ENCODE measurements at places on chromosomes 11 and 22.

DNA sequence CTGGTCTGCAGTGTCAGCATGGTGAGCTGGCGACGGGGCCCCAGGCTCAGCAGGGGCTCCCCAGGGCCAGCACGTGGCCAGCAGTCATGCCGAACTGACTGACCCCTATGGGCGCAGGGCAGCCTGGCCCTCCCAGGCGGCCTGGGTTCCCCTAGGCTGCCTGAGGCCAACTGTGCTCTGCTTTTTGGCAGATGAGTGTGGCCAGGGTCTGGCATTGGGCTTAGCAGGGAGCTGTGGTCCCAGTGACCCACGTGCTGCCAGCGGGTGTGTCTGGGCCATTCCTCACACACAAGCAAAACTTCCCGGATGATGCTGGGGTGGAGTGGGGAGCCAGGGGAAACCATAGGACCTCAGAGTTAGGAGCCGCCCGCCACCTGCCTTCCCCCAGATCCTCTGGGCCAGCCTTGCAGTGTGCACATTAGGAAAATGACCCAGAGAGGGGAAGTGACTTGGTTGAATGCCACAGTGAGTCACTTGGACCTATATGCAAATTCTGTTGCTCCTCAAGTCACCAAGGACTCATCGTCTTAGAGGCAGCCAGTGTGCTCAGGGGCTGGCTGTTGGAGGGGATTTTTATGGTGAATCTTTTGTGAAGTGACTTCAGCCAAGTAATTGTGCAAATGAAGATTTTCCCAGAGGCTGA lies 6.5 kb downstream of the ADORA2A start:
- DNase-seq, result no peak

DNA sequence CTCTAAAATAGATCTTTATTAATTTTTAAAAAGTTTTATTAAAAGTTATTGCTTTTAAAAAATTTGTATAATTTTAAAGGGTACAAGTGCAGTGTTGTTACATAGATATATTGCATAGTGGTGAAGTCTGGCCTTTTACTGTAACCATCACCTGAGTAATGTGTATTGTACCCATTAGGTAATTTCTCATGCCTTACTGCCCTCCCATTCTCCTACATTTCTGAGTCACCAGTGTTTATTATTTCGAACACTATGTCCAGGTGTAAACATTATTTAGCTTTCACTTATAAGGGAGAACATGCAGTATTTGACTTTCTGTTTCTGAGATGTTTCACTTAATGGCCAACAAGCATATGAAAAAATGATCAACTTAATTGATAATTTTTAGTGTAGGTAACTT lies 2.3 kb downstream of the OR51G1 start:
- no peak for DNase-seq

DNA sequence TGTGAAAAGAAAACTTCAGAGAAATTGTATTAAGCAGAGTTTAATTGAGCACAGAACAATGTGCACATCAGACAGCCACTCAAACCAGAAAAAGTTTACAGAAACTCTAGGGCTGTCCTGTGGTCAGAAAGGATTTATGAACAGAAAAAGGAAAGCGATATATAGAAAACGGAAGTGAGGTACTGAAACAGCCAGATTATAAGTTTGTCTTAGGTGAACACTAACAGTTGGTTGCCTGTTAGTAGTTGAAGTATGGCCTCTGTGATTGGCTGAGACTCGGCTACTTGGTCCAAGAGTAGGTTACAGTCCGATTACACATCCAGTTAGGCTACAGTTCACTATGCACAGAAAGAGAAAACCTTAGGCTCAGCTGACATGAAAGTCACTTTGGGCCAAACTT lies 1232.5 kb upstream of the RAG2 start:
- DNase-seq, result no peak

- DNase-seq, result no peak
These were observed 5.0 kb downstream of the SIGIRR start for GRCh38 chr11:409600-410483.

DNA sequence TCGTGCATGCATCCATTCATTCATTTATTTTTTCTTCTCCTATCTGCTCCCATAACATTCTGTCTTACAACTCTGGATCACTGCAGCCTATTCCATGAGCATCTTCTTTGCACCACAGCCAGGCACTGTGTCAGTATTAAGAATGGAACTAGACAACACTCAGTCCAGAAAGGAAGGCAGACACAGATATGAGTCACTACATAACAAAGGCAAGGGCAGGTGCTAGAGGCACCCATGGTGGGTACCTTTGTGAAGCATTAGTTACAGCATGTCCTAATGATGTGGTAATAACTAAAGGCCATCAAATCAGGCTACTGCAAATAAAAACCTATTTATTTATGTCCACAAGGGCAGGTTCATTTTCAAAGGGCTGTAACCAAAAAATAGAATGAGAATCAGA lies 28.1 kb downstream of the TENM4 start:
- DNase-seq, result no peak

GRCh38 chr11:110737593-110737992 lies 25.4 kb upstream of the ARHGAP20 start:
- no peak for DNase-seq

GRCh38 chr22:36540867-36541642 lies 12.1 kb upstream of the EIF3D start:
- no peak for DNase-seq
